Calu3 (cell line): ENCODE measurements at places on chromosomes 11 and 22. TPM values are rescaled to one million over a fixed set of nuclear protein-coding genes. Genes with fewer than 3 reads are reported as not detected.

GRCh38 chr22:20456064-20456721 is 18.6 kb upstream of the SCARF2 start:
- DNase-seq = peak; percentile 76

DNA sequence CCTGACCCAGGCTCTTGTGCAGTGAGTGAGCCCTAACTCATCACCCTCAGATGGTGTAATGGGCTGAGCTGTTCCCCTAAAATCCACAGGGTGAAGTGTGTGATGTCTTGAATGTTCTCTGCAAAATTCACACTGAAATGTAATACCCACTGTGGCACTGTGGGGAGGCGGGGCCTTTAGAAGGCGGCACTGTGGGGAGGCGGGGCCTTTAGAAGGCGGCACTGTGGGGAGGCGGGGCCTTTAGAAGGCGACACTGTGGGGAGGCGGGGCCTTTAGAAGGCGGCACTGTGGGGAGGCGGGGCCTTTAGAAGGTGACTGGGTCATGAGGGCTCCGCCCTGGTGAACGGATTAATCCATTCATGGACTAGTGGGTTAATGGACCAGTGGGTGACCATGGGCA is 33.0 kb downstream of the CHID1 start:
- DNase-seq = no peak

GRCh38 chr22:42190274-42190673 is 59.7 kb upstream of the CYP2D6 start:
- DNase-seq = no peak

DNA sequence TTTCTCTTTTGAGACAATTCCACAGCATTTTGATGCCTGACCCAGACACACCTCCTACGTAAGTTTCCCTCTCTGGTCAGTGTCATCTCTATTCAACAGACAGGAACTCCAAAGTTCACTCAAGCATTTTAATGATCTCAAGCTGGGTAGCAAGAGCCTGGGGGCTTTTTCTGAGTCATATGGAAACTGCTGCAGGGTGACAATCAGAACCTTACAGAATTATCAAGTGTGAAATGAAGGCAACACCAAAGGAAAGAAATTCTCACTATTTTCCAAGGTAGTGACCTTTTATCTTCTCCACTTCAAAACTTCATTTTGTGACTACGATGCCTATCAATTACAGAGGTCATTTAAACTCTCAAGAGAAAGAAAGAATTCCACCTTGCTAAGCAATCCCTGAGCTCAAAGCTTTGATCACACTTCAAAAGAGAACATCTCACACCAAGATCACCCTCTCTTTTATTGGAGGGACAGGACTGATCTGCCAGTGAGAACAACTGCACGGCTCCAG is 229.0 kb upstream of the ZC3H12C start:
- no peak for DNase-seq

- DNase-seq = no peak
Observed at GRCh38 chr11:134248910-134249480, 4.2 kb downstream of the THYN1 start.

DNA sequence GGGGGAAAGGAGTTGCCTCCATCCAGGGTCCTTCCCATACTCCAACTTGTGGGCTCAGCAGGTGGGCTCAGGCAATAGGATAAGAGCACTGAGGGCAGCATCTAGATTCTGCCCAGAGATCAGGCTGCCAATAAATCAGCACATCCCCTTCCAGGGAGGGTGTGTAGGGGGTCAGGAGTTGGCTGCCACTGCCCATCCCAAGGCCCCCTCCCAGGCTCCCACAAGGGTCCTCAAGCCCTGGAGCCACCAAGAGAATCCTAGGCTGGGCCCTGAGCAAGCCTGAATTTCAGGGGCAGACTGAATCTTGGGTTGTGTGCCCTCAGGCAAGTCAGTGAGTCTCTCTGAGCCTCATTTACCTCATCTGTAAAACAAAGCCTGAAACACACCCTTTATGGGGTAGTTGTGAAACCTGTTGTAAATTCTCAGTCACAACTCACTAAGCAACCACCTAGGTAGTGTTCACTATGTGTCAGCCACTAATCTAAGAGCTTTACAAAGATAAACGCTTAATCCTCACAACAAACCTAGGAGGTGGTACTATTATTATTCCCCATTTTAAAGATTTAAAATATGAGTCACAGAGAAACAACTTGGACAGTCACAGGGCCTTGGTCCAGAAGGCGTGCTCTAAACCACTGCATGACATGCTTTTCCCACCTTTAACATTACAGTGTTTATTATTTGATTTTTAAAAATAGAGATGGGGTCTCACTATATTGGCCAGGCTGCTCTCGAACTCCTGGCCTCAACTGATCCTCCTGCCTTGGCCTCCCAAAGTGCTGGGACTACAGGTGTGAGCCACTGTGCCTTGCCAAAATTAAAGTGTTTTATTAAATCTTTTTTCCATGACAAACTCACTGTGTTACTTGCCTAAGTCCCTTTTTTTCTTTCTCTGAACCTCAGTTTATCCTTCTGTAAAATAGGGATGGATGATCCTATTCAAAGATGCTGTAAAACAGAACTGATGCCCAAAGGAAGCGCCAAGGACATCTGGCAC is 36.2 kb downstream of the LMO1 start:
- no peak for DNase-seq

DNA sequence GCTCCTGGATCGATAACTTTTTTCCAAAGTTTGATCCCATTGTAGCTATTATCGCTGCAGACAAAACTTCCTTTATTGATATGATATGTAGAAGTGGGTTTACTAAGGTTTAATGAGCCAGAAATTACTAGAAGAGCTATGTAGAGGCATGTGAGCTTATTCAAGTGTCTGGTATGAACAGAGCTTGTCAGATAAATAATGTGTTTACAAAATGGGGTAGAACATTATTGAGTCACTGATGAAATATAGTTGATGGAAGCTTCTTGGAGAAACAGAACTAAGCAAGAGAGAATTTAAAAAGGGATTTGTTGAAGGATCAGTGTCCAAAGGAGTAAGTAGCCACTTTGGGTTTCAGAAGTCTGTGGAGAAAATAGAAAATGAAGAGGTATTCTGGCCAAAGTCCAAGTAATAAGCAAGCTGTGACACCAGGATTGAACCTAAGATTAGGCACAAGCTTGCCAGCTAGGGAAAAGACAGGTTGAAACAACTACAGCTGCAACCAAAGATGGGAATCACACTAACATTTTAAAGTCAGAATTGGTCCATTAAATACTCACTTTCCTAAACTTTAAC is 104.3 kb downstream of the MAML2 start:
- no peak for DNase-seq

GRCh38 chr11:41382927-41383326 is 76.5 kb downstream of the LRRC4C start:
- DNase-seq = no peak

GRCh38 chr22:42910221-42910942 is 53.3 kb upstream of the ARFGAP3 start:
- DNase-seq = no peak

- DNase-seq = no peak
Observed at GRCh38 chr22:28112190-28112544, 193.1 kb upstream of the PITPNB start.

GRCh38 chr11:130023204-130023603 is 20.6 kb upstream of the PRDM10 start:
- peak; percentile 65 for DNase-seq

DNA sequence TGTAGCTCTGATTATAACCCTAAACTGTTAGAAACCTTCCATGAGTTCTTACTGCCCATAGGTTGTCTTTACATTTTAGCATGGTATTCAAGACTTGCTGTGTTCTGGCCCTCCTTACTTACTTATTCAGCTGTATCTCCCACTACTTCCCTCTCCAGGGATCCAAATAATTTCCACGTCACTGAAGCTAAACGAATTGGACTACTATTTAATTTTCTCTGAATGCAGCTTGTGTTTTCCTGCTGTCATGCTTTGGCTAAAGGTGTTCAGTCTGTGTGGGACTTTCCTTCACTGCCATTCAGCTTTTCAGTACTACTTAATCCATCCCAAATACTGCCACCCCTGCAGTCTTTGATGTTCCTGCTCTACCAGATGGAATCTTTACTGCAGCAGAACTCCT is 88.3 kb downstream of the UVRAG start:
- no peak for DNase-seq

DNA sequence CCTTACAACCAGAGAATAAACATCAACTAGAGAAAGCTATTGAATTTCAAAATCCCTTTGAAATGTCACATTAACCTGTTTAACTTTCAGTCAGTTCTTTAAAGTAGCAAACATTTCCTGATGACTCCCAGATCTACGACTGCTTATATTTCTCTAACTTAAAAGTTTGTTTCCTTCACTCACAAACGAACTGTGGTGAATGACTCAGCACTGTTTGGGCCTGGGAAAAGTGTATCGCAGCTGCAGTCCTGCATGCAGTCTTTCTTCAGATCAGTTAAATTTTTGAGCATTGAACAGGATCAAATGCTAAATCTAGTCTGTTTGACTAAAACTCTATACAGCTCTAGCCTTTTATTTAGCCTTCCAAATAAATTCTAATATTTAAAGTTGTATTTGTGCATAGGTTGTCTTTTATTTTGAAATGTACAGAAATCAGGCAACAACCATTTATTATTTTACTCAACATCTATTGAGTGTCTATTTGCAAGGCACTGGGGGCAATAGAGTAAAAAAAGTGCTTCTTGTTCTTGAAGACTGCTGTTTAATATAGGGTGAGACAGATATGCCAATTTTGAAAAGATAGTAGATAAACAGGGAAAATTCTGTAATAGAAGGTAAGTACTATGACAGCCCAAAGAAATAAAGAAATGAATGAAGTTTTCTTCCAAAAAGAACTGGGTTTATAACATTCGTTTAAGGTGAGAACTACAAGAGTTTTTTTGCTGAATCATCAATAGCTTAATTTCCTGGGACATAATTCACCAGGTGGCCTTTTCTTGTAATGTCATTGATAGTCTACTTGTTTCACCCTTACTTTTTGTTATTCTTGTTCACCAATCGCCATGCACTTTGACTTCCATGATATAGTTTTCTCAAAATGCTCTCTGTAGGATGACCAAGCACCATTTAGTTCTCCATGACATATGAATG is 235.4 kb downstream of the METTL15 start:
- DNase-seq = peak; percentile 19

- DNase-seq = no peak
Observed at GRCh38 chr11:73752903-73753302, 8.0 kb downstream of the RAB6A start.

GRCh38 chr11:126212089-126212660 is 593 bp downstream of the FAM118B start:
- no peak for DNase-seq

- no peak for DNase-seq
Observed at GRCh38 chr22:48794906-48795305, 1032.8 kb downstream of the BRD1 start.

The MORC2 gene
- total RNA-seq = 37.0 and 38.8 TPM in 2 replicates

The RAG2 gene
- not detected in 2 replicates for total RNA-seq

The OR10AG1 gene
- not detected in 2 replicates for total RNA-seq

The P2RY6 gene
- 0.42 TPM in 1 of 2 replicates, not detected in the other for total RNA-seq

The SEPTIN5 gene
- total RNA-seq = 2.3 and 3.3 TPM in 2 replicates

The RBFOX2 gene
- 63.1 and 64.1 TPM in 2 replicates for total RNA-seq

The RAD9A gene
- total RNA-seq = 26.9 and 38.6 TPM in 2 replicates

The PHOX2A gene
- not detected in 2 replicates for total RNA-seq

The RTN4R gene
- 4.1 and 4.2 TPM in 2 replicates for total RNA-seq

The C22orf31 gene
- not detected in 2 replicates for total RNA-seq
